ENCODE measurements at places on chromosomes 5 and 9.

DNA sequence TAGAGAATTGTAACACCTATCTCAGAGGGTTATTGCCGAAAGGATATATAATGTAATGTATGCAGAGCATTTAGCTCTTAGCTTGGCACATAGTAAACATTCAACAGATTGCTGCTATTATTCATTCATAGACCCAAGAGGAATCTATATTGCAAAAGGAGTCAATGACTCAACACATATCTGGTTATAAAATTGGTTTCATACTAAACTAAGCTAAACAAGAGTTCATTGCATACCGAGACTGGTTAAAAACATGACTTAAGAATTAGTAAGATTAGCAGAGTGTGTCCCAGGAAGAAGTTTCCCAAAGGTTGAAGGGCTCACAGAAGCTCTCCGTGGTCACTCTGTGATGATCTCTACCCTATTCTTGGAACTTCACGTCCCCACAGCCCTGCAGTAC, 339.6 kb upstream of the CCNH start:
- no peak for DNase-seq

DNA sequence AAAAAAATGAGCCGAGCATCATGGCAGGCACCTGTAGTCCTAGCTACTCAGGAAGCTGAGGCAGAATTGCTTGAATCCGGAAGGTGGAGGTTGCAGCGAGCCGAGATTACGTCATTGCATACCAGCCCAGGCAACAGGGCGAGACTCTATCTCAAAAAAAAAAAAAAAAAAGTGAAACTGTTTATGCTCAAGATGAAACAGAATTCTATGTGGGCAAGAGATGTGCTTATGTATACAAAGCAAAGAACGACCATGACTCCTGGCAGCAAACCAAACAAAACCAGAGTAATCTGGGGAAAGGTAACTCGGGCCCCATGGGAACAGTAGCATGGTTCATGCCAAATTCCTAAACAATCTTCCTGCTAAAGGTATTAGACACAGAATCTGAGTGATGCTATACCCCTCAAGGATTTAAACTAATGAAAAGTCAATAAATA, 32.6 kb upstream of the PLAC8L1 start:
- DNase-seq, result no peak

DNA sequence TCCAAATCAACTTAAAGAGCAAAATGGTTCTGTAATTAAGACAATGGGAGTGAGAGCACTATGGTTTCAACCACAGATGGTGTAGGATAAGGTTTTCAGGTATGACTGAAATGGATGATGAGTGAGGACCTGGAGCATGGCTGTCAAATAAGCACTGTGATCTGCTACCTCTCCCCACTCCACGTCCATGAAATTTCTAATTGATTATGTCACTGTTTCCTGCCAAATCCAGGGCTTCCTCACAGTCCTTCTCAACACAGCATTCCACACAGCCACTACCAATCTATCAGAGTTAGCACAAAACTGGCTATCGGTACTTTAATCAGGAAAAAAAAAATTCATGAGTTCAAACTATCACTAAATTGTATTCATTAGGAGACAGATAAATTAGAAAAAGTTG, 420.4 kb upstream of the WWC1 start:
- DNase-seq, result no peak

- DNase-seq, result no peak
Measured at GRCh38 chr9:107251756-107252322, 31.2 kb upstream of the RAD23B start.

GRCh38 chr9:83070261-83070660, 7.3 kb upstream of the RASEF start:
- DNase-seq, result peak; percentile 31

All from RWPE1 (cell line).